ENCODE measurements at places on chromosomes 5 and 9. TPM values are rescaled to one million over a fixed set of nuclear protein-coding genes. Genes with fewer than 3 reads are reported as not detected.
A peak's percentile ranks its signal among the peaks of the same experiment; 100 is the strongest.

DNA sequence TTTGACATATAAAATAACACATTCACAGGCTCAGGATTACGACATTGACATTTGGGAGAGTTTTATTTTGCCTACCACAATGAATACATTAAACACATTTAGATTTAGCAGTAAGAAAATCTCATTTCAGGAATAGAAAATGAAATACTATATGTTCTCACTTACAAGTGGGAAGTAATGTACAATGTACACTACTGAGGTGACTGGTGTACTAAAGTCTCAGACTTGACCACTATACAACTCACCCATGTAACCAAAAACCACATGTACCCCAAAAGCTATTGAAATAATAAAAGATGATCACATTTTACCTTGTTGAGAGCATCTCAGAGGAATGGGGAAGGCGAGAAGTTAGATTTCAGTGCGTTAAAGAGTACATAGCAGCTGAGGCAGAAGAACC is 1202.4 kb upstream of the SEMA6A start:
- H3K4me1 ChIP-seq = no peaks in the 10 kb centered on the region
- H3K4me3 ChIP-seq = no peak overlapping the region
- DNase-seq = no peak
- no peaks in the 10 kb centered on the region for H3K36me3 ChIP-seq

DNA sequence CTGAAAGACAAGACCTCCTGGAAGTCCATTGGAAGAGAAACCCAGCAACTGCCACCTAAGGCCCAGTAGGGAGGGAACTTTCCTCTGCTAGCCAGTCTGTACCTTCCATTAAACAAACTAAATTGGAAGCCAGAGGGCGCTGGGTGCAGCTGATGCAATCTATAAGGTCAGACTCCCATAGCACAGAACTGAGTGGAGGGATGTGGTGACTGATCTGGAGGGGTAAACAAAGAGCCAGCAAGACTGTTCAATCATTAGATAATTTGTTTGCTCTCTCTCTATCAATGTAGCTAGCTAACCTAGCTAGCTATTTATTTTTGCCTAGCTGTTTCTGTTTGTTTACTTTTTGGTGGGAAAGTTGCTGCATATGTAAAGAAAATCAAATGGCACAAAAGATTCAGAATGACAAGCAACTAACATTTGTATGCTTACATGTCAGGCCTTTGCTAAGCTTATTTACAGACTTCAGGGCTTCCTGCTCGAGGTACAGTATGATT is 291.8 kb upstream of the DAB2 start:
- no peak overlapping the region for H3K27ac ChIP-seq
- H3K4me3 ChIP-seq = no peak overlapping the region
- H3K36me3 ChIP-seq = no peaks in the 10 kb centered on the region
- no peaks in the 10 kb centered on the region for H3K4me1 ChIP-seq

- H3K27ac ChIP-seq = no peak overlapping the region
- no peak for DNase-seq
- H3K27me3 ChIP-seq = no peaks in the 10 kb centered on the region
- H3K36me3 ChIP-seq = no peaks in the 10 kb centered on the region
- H3K4me3 ChIP-seq = no peak overlapping the region
These were observed 74.6 kb downstream of the UBAP1 start for GRCh38 chr9:34253460-34253837.

GRCh38 chr9:14215614-14216013 is 98.3 kb downstream of the NFIB start:
- H3K4me1 ChIP-seq = 0 out of 2 replicates have a peak, but pooled peaks cover 5% of the 10 kb centered on the region
- no peak for DNase-seq
- no peaks in the 10 kb centered on the region for H3K27me3 ChIP-seq

- H3K27ac ChIP-seq = 0 out of 2 replicates have a peak overlapping the region, but pooled peaks have one; percentile 21
- no peaks in the 10 kb centered on the region for H3K27me3 ChIP-seq
- H3K4me3 ChIP-seq = no peak overlapping the region
- no peak for DNase-seq
- peaks cover 10% of the 10 kb centered on the region for H3K4me1 ChIP-seq
- peaks cover 16% of the 10 kb centered on the region for H3K36me3 ChIP-seq
These were observed 37.2 kb downstream of the DDX31 start for GRCh38 chr9:132632413-132633129.

- H3K27ac ChIP-seq = no peak overlapping the region
- DNase-seq = no peak
- no peak overlapping the region for H3K4me3 ChIP-seq
- no peaks in the 10 kb centered on the region for H3K36me3 ChIP-seq
These were observed 174.8 kb downstream of the MCTP1 start for GRCh38 chr5:95110118-95110517.

DNA sequence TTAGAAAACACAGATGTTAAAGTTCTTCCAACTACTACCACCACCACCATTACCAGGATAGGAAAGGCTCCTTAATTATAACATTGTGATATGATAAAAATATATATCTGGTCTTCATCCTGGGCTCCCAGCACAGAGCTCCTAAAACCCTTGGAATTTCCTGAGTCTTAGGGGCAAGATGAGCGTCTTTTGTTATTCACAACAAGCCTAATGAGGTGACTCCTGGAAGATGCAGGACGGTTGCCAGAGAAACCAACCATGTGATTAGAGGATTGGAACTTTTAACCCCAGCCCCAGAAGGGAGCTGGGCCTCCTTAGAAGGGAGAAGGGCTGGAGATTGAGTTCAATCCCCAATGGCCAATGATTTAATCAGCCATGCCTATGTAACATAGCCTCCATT is 148.0 kb upstream of the ADRA1B start:
- H3K27ac ChIP-seq = no peak overlapping the region
- H3K36me3 ChIP-seq = no peaks in the 10 kb centered on the region
- peak; percentile 93 for DNase-seq
- no peak overlapping the region for H3K4me3 ChIP-seq

GRCh38 chr5:135535820-135536801 is at the start of gene NEUROG1:
Gene NEUROG1 (minus strand): TSS chr5:135535964. CDS start chr5:135535690, 274 bp downstream.
- no peaks in the 10 kb centered on the region for H3K36me3 ChIP-seq
- H3K4me3 ChIP-seq = peak within 1 kb of the TSS; percentile 49
- DNase-seq = peak; percentile 91
- peaks cover 15% of the 10 kb centered on the region for H3K4me1 ChIP-seq
- no peak within 1 kb of the TSS for H3K27ac ChIP-seq
- H3K27me3 ChIP-seq = peaks cover 100% of the 10 kb centered on the region

GRCh38 chr9:89538871-89539270 is 41.0 kb upstream of the SEMA4D start:
- no peaks in the 10 kb centered on the region for H3K36me3 ChIP-seq
- no peaks in the 10 kb centered on the region for H3K27me3 ChIP-seq
- H3K4me3 ChIP-seq = no peak overlapping the region
- H3K4me1 ChIP-seq = no peaks in the 10 kb centered on the region
- no peak for DNase-seq

The TTC23L gene
- 2.2 TPM for total RNA-seq

The AGXT2 gene
- total RNA-seq = not detected

The PCDHB3 gene
- total RNA-seq = 15.3 TPM

The DTWD2 gene
- total RNA-seq = 15.4 TPM

The ECM2 gene
- not detected for total RNA-seq

The PCDHA13 gene
- total RNA-seq = 9.8 TPM

The PCDH12 gene
- 0.12 TPM for total RNA-seq

The SKP2 gene
- 75.6 TPM for total RNA-seq
